HL-60 (cell line): ENCODE measurements at places on chromosomes 2 and 18.

- DNase-seq: no peak
Measured at GRCh38 chr2:221454459-221455105, 117.5 kb downstream of the EPHA4 start.

GRCh38 chr2:164335947-164336346 lies 285.3 kb downstream of the GRB14 start:
- DNase-seq: no peak

GRCh38 chr2:98959810-98960507 lies 23.9 kb upstream of the CRACDL start:
- no peak for DNase-seq

GRCh38 chr2:43136876-43137275 lies 89.5 kb downstream of the ZFP36L2 start:
- no peak for DNase-seq

DNA sequence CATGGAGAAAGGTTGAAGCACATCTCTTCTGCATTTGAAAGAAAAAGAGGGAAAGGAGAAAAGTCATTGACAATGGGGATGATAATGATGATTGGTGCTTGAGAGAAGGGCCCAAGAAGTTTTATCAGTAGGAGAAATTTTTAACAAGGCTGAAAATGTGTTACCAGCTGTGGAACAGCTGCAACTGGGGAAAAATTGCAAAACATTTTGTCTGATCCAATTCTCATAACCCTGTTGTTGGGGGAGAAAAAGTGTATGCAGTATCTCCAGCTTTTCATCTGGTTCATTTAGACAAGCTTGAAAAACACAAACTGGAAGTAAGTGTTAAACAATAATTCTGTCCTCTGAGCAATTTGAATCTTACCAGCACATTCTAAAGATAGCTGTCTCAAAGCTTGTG lies 92.7 kb downstream of the CSRNP3 start:
- no peak for DNase-seq

DNA sequence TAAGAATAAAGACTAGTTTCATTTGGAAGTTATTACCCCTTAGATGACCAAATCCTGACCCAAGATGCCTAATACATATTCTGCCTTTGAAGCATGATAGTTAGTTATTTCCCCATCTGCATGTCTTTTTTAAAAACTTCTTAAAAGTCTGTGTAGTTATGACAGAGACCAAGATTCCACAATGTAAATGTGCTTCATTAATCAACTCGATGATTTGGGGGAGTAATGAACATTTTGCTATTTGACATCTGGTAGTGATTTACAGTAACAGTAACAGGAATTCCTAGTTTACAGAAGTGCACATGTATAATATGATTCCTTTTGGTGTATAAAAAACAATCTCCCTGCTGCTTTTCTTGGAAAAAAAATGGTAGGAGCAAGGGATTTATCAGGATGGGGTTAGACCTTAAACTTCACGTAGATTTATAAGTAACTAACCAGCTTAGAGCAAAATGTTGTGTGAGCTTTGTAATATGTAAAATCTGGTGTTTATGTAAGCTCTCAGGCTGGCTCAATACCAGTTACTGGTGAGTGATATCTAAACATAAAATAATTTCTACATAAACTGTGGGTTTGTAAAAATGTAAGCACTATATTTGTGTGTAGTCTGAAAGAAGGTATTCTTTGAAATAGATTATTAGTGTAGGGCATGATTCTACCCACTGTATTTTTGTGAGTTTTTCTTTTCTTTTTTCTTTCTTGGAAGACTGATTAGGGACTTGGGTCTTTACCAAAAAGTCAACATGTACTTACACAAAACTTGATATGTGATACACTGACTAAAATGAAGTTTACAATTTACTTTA lies 641.6 kb downstream of the EPHA4 start:
- no peak for DNase-seq

DNA sequence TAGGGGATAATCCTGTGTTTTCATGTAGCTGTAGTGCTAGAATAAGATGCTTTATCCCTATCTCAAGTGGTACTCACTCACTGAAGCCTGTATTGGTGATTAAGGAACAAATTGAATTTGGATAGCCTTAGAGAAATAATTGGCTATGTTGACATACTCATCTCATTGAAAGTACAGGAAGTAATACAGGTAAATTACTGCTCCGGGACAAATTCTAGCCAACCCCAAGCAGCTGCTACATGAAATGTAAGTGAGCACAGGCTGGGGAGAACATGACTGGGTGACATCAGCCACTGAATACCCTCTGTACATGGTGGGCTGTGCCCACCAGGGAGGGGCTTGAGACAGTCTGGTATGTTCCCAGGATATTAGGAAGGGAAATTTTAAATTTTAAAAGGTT lies 188.4 kb upstream of the RASGRP3 start:
- no peak for DNase-seq

DNA sequence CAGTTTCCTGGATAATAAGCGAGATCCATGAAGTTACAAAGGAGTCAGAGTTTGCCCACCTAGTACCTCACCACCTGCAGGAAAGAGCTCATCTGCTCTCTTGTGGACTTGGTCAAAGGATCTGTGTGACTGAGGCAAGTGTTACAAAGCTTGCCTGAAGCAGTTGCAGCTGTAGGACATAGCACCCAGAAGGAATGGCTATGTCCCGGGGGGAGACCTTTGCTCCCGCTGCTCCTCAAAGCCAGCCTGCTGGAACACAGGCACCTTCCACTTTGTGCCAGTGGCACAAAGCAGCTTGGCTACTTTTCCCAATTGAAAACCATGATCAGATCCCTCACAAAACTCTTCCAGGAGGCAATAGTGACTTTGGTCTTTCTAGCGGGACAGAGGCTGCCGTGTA lies 3.1 kb upstream of the SULT1C2 start:
- no peak for DNase-seq

DNA sequence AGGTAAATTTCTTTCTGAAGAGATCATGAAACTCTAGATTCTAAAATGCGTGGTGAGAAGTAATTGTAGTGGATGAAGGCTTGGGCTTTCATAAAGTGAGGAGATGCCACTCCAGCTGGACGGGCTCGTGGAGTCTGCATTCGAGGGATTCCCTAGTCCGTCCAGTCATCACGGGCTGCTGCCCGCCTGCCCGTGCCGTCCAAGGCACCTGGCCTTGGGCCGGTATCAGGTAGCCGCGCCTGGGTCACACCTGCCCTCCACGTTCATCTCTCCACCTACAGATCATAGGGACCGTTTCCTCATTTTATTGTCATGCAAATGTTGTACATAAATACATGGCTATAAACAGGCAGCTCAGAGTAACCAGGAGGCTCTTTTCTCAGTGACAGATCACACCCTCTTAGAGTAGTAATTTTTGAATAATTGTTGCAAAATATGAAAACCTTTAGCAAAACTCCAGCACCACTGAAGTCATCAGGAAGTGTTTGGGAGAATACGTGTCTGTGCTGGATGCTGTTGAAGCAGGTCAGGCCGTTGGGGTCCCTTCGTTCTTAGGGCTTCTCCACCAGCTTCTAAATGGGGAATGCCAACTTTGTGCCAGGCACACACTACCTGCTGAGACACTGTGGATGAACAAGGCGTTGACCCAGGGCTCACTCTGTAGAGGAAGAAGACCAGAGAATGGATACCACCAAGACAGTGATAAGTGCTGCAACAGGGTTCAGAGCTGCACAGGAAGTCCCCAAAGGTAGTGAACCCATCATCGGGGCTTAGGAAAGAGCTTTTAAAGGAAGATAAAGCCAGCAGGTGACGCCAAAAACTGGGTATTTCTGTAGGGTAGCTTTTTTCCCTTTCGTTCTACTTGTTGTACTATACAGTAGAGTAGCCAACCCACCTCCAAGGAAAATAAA lies 112.5 kb downstream of the FAM210A start:
- no peak for DNase-seq

DNA sequence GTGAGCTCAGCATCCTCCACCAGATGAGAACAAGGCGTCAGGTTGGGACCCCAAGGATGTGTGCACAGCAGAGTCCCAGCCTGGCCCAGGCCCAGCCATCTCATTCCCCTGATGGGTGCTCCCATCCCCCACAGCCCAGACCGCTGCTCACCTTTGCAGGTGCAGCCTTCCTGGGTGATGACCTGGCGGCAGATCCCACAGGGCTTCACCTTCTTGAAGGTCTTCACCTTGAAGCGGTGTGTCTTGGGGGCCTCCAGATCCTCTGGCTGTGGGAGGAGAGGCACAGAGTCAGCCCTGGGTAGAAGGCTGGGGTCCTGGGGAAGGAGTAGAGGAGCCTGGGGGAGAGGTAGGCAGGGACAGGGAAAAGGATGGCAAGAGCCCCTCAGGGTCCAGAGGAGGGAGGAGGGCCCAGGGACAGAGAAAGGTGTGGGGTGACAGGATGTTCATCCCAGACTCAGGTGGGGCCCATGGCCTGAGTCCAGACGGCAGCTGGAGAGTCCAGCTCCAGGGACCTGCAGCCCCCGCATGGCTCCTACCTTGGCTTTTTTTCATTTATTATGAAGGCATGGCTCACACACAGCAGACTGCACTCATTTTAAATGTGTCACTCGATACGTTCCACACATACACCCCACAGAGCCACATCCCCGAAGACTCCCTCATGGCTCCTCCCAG lies 11.9 kb downstream of the TNS1 start:
- no peak for DNase-seq

DNA sequence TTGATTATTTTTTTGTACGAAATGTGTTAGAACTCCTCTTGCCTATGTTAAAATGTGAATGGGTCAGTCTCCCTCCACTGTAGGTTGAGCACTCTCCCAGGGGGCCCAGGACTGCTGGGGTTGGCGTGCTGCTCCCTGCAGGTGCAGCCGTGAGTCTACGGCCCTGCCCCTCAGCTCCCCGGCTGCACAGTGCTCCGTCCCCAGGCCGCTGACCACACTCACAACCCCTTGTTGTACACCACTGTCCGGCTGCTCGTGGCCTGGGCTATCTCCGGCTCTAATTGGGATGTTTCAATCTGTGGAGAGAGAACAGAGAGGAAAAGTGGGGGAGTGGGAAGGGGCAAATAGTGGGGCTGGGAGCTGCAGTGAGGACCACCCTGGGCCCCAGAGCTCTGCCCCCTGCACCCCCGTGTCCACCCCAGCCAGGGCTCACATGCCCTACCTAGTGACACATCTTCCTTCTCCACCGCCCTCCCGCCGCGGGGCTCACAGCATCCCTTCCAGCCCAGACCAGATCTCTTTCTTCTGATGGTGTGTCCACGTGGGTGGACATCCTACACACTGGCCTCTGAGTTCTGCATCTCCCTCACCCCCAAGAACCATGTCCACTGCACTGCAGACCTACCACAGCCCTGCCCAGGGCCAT lies 27.6 kb downstream of the EMX1 start:
- DNase-seq: no peak

DNA sequence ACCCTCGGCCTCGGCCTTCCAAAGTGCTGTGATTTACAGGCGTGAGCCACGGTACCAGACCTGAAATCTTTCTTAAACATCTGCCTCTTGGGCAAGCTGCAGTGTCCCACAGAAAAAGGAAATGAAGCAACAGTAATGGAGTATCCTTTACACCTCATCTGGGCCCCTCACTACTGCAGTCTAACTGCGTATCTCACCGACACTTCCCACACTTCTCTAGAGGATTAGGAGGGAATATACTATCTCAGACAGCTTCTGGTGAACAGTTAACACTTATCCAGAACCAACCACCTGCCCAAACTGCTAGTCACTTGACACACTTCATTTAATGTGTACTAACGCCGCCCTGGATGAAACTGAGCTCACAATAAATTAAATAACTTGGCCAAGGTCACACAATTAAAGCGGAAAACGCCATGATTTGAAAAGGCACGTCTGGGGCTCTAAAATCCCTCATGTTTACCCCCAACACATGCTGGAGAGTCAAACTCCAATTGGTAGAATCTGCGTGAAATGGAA lies 993 bp downstream of the COX7A2L start:
- DNase-seq: peak; percentile 65

GRCh38 chr2:216420367-216421101 lies 8.2 kb downstream of the SMARCAL1 start:
- DNase-seq: no peak

- DNase-seq: no peak
Measured at GRCh38 chr18:32542221-32542798, 71.6 kb upstream of the GAREM1 start.

DNA sequence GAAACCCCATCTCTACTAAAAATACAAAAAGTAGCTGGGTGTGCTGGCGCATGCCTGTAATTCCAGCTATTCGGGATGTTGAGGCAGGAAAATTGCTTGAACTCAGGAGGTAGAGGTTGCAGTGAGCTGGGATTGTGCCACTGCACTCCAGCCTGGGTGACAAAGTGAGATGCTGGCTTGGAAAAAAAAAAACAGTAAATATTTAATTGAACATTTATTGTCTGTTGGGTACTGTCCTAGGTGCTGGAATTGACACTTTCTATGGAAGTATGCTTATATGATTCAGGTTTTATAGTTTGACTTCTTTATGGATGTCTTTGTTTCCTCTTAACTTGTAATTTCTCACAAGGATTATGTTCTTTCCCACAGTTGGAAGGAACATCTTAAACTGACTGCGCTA lies 633.1 kb upstream of the SETBP1 start:
- DNase-seq: no peak

DNA sequence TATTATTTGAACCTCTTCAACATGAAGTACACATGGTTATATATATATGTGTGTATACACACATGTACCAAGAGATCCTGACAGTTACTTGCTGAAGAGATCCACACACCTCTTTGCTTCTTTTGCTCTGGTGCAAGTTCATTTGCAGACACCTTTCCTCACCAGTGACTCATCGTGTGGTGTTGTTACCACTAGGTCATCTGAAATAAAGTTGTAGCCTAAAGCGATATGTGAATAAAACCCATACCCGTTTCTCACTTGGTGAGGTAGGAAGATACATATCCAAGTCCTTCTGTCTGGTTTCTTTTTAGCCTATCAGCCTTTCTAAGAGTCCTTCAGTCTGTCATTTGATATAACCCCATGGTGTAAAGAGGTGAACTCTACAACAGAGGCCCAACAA lies 379.4 kb upstream of the RAB12 start:
- no peak for DNase-seq

- DNase-seq: no peak
Measured at GRCh38 chr2:106339609-106340008, 128.6 kb downstream of the RGPD3 start.

DNA sequence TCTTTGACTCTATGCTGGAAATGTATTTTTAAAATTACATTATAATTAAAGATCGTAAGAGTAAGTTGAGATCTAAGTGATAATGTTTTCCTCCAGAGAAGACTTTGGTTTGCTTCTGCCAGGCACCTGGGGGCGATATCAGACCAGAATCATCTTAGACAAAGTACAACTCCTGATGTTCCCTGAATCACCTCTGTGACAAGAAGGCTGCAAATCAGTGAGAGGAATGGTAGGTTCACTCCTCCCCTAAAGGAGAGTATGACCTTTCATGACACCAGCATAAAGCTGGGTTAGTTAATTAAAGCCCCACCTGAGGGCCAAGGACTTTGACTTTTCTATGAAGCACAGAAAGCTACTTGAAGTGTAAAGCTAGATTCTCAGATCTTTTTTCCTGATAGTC lies 114.4 kb upstream of the DTNA start:
- DNase-seq: no peak

DNA sequence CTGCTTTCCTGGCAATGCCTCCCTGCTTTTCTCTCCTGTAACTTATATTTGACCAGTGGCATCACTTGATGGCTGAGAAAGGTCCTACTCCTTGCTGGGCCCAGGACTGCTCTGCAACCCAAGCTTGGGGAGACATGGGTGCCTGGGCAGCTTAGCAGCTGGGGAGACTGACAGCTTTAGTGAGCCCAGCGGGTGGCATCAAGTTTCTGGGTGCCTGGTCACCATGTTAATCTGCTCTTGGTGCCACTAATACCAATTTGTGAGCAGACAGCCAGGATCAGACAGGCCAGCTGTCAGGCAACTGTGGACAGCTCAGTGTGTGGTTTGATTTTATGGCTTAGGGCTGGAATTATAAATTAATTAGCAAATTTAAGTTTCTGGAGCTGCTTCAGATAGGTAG lies 144.8 kb upstream of the GLI2 start:
- no peak for DNase-seq

- peak; percentile 23 for DNase-seq
Measured at GRCh38 chr18:67199993-67200617, 316.4 kb downstream of the DSEL start.
